Fibroblast of skin of left biceps (primary cell): ENCODE measurements at places on chromosomes 7 and 10.

DNA sequence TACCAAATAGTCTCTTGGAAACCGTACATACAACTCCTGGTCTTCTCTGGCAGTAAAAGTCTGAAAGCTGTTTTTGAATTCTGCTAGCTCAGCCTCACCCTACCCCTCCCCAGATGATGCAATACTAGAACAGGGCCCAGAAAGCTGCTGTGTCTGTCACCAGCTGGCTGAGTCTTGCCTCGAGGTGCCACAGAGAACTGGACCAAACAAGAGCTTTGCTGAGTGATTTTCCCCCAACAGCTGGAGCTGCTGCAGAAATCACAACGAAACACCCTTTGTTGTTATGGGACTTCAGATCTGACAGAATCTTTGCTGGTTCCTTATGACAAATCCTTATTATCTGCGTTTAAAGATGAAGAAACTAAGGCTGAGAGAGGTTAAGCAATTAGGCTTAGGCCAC is 134.1 kb downstream of the SPAG6 start:
- no peak for DNase-seq

DNA sequence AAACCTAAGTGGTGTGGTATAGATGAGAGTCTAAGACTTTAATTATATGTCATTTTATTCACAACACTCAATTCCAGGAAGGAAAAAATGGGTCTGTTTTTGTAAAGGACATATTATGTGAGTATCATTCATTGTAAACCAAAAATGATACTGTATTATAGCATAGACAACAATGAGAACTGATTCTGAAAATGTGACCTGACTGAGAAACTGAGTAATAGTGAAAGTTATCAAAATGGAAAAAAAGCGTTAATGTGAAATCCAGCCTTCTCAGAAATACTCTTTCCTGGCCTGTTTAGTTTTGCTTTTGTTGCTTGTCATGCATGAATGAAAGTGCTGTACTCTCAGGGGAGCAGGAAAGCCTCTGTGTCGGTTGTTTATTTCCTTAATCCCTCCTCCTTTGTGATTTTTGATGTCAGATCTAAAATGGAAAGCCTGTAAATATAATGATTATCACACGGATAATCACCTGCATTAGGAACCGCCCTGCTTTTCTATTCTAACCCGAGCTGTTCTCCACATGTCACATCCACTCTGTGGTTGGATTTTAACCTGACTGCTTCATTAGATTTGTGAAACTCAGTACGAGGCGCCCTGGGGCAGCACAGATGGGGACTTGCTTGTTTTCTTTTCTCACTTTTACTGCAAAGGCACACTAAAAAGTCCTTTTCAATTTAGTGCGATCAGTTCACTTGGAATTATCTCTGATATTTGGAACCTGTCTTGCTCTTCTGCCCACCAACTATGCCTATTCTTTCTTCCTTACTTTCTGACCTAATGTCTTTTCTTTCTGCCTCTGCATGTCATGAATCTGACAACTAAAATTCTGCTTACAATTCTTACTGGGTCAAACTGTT is 240.9 kb upstream of the KAT6B start:
- DNase-seq: no peak

DNA sequence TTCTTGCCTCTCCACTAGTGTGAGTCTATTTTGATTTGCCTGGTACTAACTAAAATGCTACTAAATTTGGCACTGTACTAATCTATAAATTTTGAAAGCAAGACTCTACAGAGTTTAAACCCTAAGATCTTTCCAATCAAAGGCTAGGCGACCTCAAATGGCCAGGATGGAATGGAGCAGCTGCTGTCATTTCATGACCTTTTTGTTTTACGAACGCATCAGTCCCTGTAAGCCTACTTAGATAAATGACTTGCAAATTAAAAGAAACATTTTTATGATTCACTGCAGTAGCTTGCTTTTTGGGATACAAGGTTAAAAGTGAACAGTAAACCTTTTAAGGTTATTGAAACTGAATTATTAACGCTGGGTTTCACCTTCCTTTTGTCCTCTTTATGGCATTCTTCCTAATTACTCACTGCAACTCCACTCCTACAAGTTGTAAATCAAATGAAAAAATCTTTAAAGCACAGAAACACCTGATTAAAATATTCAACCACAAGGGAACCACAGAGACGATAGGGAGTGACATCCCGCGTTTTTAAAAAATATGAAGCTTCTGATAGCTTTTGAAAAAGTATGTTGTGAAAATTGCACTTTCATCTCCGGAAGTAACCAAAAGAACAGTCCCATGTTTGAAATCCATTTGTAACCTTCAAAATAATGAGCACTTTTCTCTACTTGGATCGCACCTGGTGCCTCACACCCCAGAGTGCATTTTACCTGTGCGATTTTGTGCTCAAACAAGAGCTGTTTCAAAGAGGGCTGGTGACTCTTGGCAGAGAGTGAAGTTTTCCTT is 595.1 kb downstream of the PARD3 start:
- no peak for DNase-seq

DNA sequence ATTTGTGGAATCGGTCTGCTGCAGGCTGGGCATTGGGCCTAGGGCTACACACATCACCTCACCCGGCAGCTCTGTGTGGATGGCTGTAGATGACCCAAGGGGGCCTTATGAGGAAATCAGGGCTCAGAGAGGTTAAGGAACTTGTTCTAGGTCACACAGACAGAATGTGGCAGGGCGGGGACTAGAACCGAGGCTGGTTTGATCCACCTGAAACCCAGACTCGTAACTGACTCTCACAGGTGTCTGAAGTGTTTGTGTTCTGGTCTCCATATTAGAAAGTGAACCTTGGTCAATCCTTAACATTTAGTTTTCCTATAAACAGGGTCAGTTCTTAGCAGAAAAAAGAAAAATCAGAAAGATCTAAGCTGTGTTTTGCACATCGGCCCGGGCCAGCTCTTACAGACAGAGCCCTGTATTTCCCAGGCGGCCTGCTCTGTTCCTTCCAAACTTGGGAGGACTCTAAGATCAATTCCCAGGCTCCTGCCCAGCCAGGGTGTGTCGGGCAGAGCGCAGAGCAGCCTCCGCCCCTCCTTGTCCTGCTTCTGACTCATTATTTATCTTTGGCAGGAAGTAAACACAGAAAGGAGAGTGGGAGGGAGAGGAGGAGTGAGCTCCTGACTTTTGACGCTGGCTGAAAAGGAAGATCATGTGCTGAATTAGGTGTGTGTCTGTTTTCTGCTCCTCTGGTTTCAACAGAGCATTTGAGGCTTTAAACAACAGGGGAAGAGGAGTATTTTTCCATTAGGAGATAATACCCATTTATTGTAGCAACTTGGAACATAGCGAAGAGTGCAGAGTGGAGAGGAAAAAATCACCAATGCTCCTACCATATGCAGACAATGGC is 74.1 kb downstream of the TACC2 start:
- DNase-seq: no peak

GRCh38 chr10:51090190-51090589 is 15.9 kb downstream of the PRKG1 start:
- DNase-seq: no peak

- peak; percentile 60 for DNase-seq
These were observed 11.5 kb upstream of the PLAU start for GRCh38 chr10:73899423-73899822.

DNA sequence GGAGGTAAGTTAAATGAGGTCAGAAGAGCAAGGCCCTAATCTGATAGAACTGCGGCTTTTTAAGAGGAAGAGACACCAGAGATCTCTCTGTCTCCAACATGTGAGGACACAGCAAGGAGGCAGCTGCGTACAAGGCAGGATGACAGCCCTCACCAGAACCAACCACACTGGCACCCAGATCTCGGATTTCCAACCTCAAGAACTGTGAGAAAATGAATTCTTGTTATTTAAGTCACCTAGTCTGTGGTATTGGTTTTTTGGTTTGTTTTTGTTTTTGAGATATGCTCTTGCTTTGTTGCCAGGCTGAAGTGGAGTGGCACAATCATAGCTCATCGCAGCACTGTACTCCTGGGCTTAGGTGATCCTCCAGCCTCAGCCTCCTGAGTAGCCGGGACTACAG is 127.2 kb downstream of the DLG5 start:
- no peak for DNase-seq

- no peak for DNase-seq
These were observed 115.9 kb downstream of the DLG5 start for GRCh38 chr10:77810446-77811335.

DNA sequence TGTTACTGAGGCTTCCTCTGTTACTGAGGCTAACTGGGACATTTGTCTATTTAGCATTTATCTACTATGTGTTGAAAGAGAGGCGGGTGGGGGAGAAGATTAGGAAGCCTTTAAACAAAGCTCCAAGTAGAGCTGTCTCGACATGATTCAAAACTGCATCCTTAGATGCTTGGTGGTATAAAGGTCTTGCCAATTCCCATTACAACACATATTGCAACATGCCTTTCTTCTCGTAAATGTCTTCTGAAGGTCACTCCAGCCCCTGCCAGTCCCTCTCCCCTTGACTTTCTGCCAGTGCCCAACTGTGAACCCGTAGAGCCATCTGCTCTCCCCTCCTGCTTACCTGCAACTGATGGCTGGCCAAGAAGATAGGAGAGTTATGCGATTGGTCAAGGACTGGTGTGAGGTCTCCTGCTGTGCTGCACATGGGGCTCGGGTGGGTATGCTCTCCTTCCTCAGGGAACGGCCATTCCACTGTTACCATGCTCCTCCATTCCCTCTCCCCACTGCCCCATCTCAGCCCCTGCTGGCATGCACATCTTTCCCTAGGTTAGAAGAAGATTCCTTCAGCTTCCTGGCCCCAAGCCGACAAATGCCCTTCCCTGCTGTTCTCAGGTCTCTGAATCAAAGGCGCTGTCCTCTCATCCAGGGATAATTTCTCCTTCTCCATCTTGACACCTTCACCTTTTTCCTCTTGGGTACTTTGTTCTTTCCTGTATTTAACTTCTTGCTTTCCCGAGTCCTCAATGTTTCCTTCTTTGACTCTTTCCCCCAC is 43.6 kb upstream of the ZNF32 start:
- DNase-seq: peak; percentile 67

DNA sequence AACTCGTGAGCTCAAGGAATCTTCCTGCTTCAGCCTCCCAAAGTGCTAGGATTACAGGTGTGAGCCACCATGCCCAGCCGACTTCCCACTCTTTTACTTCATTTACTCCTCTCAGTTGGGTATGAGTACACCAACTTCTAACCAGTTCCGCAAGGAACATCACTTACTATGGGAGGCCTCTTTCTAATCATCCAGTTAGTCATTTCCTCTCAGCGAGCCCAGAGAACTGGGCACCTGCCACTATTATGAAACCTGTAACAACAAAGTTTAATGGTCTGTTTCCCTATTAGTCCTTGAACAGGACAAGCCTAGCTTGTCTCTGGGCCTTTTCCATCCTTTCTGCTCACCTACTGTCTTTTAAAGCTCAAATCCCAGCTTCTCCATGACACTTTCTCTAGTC is 88.8 kb downstream of the DNMBP start:
- DNase-seq: no peak

DNA sequence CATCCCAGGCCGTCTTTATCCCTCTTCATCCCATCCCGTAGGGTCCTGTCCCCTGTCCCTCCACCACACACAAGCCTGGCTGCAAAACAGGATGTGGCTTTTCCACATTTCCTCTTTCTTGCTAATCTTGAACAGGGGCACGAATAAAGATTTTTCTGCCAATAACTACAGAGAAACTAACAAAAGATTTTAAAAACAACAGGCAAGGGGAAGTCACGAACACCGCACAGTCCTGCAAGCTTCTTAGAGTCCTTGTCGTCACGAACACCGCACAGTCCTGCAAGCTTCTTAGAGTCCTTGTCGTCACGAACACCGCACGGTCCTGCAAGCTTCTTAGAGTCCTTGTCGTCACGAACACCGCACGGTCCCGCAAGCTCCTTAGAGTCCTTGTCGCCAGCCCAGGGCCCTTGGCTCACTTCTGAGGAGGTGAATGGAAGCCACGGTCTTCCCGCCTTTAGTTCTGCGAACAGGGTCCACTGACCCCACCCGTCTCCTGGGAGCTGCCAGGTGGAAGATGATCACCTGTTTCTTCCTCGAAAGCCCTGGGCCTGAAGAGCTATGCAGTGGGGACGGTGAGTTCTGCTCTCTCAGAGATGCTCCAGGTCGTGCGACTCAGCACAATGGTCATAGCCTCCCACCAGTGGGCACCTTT is 10.3 kb upstream of the INSIG1 start:
- DNase-seq: no peak

- DNase-seq: no peak
These were observed 4.8 kb upstream of the DNAAF5 start for GRCh38 chr7:721619-722248.

GRCh38 chr7:4638781-4639575 is 43.1 kb upstream of the FOXK1 start:
- no peak for DNase-seq

- DNase-seq: no peak
These were observed 58.4 kb upstream of the FGL2 start for GRCh38 chr7:77258014-77258413.

- no peak for DNase-seq
These were observed 20.7 kb downstream of the AMZ1 start for GRCh38 chr7:2708547-2709310.

DNA sequence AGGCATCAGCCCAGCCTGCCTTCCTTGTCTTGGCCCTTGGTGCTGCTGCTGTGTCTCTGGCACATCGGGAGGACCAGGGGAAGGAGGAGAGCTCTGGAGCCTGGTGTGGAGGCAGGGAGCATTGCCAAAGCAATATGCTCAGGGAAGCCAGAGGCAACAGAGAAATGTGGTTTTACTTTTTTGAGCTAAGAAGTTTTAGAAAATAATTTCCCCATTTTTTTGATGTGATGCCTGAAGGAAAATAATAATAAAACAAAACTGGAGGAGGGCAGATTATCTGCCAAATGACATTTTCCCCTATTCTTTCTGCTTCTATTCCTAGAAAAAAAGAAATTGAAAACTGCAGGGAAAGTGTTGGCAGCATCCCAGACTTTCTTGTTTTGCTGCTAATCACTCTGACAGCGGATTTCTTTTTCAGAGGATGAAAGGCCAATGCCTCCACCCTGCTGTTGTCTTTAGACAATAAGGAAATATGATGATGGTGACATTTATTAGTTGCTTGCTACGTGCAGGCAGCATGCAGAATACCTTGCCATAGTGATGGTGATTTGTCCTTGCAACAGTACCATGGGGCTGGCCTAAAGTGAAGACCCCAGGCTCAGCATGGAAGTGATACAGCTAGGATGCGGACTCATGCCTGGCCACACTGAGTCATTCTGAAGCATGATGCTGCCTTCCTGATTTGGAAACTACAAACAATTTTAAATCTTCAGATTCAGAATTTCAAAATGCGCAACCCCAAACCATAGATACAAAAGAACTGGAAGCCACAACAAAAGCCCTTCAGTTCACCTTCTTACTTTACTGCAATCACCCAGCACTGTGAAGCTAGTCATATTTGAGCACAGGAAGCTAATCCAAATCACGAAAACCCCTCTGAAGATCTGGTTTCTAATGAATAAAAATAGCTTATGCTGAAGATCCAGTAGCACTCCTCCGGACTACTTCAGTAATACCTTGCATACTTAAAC is 260.2 kb upstream of the TMEM72 start:
- DNase-seq: no peak
